ENCODE measurements at places on chromosomes 5 and 9. TPM values are rescaled to one million over a fixed set of nuclear protein-coding genes. Genes with fewer than 3 reads are reported as not detected.
A peak's percentile ranks its signal among the peaks of the same experiment; 100 is the strongest.

- H3K27me3 ChIP-seq: peaks cover 2% of the 10 kb centered on the region
- peak overlapping the region; percentile 85 for H3K4me3 ChIP-seq
- no peak for DNase-seq
- H3K36me3 ChIP-seq: peaks cover 20% of the 10 kb centered on the region
- H3K4me1 ChIP-seq: peaks cover 53% of the 10 kb centered on the region
- peak overlapping the region; percentile 96 for H3K27ac ChIP-seq
These were observed 658 bp downstream of the PDCD1LG2 start for GRCh38 chr9:5510989-5511388.

- no peaks in the 10 kb centered on the region for H3K4me1 ChIP-seq
- no peak overlapping the region for H3K27ac ChIP-seq
- peaks cover 2% of the 10 kb centered on the region for H3K27me3 ChIP-seq
- no peak for DNase-seq
- H3K4me3 ChIP-seq: no peak overlapping the region
These were observed 122.7 kb upstream of the RASEF start for GRCh38 chr9:83185488-83186154.

- no peaks in the 10 kb centered on the region for H3K36me3 ChIP-seq
- H3K4me3 ChIP-seq: peak overlapping the region; percentile 77
- peak overlapping the region; percentile 81 for H3K27ac ChIP-seq
- peak; percentile 96 for DNase-seq
These were observed 13.3 kb downstream of the CAPSL start for GRCh38 chr5:35924950-35925722.

DNA sequence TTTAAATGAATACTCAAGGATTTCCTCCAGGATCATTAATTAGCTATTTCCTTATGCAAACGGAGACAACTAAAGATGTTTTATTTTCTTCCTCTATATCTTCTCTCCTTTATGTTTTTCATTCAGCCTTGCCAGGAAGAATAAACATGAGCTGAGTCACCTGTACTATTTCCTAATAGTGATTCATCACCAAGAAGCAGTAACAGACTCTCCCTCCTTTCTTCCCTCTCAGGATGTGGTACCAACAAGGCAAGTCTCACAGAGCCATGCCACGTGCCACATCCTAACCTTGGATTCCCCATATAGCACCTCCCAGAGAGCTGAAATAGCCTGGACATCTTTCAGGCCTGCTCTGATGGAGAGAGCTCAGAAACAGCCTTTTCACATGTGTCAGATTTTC lies 758.6 kb upstream of the DMAC1 start:
- no peaks in the 10 kb centered on the region for H3K27me3 ChIP-seq
- DNase-seq: no peak
- no peaks in the 10 kb centered on the region for H3K36me3 ChIP-seq
- H3K4me3 ChIP-seq: no peak overlapping the region
- H3K27ac ChIP-seq: no peak overlapping the region

Gene PLEKHG4B
- not detected for total RNA-seq

Gene NOL8
- total RNA-seq: 84.9 TPM

Measured in activated CD4-positive, alpha-beta T cell treated with anti-CD3 and anti-CD28 coated beads, Interleukin-2, amount 10 ng/mL, durations not matched to agents 24 days and 14 days (primary cell).